ENCODE measurements at places on chromosomes 7 and 10. TPM values are rescaled to one million over a fixed set of nuclear protein-coding genes. Genes with fewer than 3 reads are reported as not detected.

The NXPH1 gene
- total RNA-seq = not detected

- no peak for DNase-seq
Observed at GRCh38 chr10:96261132-96261531, 10.2 kb downstream of the BLNK start.

GRCh38 chr10:45428611-45429510 lies 54.8 kb downstream of the ALOX5 start:
- no peak for DNase-seq

DNA sequence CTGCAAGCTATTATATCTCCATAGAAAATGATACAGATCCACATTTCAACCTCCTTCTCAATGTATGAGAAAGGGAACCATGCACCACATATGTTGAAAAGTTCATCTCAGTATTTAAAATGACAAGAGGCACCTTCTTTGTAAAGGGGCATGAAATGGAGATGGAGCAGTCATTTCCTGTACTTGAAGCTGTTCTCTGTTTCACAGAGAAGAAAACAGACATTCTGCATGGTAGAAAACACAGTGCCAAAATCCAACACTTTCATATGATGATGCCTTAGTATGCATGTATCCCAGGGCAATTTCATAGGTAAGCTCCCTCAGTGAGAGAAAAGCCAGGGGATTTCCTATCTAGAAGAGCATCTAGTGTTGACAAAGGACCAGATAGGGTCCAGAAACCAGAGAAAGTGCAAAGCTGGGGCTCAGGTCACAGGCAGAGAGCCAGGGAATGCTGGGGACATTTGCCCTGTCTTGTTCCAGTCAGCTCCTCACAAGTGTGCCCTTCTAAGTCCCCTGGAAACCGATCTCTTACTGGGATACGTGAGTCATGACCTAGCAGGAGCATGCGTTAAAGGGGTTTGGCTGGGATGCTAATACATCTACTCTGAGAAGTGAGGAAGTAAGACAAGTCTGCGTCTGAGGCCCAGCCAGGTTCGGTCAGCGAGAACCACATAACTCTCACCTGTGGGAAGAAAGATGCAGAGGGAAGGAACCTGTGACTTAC lies 118.7 kb downstream of the ICA1 start:
- no peak for DNase-seq

DNA sequence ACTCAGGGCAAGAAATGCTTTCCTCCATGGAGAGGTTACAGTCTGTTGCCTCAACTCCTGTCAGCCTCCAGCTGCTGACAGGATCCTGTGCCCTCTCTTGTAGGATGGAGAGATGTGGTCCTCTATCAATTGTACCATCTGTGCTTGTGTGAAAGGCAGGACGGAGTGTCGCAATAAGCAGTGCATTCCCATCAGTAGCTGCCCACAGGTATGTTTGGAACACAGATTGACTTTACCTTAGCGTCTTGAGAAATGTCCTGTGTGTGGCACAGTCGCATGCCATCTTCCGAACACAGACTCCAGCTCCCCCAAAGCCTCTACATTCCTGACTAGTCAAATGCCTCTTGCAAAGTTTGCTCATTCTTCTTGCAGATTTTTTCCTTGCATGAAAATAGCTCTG lies 152.6 kb downstream of the BMPER start:
- DNase-seq = no peak

The GNA12 gene
- total RNA-seq = 18.1 TPM

DNA sequence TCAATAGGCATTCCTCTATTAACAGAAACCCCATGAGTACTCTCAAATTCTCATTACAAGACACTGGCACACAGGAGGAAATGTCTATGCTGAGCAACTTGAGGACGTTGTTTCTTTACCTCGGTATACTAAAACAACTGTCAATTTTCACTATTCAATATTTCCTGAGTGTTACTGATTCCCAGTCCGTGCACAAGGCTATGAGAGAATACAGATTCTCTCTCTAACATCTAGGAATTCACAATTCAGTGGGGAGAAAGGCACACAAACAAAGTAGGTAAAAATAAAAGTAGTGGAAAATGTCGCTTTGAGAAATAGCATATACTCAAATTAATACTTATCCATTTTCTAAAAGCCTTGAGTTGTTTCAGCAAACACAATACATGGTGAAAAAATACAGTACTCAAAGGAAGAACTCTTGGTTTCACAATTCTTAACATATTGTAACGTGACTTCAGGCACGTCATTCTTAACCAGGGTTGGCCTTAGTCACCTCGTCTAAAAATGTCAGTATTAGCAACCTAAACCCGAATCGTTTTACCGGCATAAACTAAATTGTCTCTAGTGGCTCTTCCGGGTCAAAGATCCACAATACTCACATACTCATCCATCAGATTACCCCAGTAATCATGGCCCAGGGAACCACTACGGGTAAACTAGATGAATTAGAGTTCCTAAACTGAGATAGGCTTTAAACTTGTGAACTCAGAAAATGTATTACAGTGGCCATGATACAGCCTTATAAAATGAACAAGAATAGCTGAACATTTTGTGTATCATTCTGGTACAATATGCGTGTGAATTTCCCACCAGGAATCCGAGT lies 1.5 kb downstream of the IPMK start:
- DNase-seq = peak; percentile 54

- no peak for DNase-seq
Observed at GRCh38 chr10:50498465-50498864, 125.3 kb downstream of the SGMS1 start.

DNA sequence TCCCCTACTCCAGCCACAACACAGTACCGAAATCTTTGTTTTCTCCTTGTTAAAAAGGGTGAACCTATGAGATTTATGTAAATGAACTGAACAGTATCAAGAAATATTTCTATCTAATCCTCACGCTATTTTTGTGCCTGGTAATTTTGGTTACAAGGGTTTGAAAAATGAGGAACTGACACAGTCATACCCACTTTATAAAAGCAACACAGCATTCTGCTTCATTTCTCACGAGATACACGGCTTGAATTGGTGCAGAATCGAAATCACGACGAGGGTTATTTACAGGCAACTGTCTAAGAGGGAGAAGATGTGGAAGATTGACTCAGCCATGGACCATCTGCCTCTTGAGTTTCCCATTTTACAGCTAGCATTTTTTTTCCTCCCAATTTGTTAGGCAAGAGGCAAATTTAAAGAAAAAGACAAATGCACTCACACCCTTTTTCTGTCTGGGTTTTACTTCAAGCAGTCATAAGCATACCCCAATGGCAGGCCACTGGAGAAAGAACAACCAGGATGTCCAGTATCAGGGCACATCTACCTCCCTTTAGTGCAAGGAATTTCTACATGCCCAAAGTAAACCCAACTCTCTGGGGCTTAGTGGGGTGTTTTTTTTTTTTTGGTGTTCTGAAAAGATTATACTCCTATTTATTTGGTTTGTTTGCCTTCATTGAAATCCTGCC lies 108.1 kb downstream of the ITGB8 start:
- DNase-seq = no peak

GRCh38 chr7:114048386-114049235 lies 129.8 kb upstream of the PPP1R3A start:
- no peak for DNase-seq

GRCh38 chr7:4845740-4846142 lies 16.1 kb downstream of the PAPOLB start:
- DNase-seq = no peak

The TMEM236 gene
- total RNA-seq = 0.13 TPM

The CPED1 gene
- total RNA-seq = not detected

The TMEM273 gene
- total RNA-seq = 24.4 TPM

DNA sequence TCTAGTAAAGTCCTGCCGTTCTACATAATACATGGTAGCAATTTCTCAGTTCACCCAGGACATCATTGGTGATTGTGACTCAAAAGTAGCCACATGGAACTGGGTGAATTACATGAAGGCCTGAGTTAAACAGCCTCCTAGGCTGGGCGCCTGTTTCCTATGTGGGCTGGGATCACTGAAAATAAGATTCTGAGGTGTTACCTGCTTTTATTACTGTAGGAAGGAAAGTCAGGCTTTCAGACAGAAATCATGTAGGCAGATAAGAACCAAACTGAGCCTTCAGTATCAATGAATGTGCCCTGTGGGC lies 160.4 kb downstream of the CAMK1D start:
- no peak for DNase-seq

The ZNF680 gene
- total RNA-seq = 12.9 TPM

The EPHA1 gene
- total RNA-seq = 15.7 TPM

DNA sequence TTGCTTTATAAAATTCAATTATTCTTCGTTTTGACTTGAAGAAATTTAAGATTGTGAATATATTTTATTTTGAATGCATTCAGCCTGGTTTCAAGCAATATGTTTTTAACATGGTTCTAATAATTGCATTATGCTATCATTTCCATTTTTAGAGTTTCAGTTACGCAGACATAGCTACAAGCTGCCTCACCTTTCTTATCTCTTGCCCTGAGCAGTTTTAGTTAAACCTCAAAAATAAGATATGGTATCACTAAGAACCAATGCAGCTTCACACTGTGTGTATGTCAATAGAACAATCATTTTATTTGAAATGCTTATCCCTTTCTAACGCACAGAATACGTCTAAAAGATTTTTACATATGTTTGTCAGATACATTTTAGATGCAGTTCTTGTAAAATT lies 632.6 kb upstream of the KCND2 start:
- DNase-seq = no peak

DNA sequence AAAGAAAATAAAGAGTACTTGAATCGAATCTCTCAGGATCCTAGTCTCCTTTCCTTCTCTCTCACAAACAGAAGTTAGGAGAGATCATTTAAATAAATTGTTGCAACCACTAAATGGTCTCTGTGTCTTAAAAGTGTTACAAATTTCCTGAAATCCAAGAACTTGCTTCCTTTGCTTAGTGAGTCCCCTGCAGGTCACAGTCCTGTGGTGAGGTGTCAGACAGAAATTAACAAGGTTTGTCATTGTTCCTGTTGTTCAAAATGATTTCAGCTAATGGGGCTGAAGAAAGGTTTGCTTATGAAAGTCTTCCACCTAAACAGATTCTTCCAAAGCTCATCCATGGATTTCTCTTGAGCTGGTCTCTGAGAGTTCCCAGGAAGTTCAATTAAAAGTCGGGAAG lies 151.6 kb upstream of the SLC26A5 start:
- DNase-seq = no peak

DNA sequence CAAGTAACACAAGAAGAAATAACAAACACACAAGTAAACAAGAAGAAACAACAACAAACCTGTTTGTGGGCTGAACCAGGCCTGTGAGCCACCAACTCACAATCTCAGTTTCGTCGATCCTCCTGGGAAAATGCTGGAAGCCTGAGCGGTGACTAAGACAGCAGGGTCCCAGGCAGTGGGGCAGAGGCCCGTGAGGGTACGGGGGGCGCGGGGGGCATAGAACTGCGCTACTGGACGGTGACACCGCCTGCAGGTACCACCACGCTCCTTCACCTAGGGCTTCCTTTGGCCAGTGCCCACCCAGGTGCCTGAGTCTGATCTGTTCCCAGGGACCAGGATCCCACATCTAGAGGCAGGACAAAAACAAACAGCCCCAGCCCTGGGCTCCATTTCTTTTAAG lies 3.4 kb upstream of the CALN1 start:
- no peak for DNase-seq

The SIRT1 gene
- total RNA-seq = 21.9 TPM

The NPC1L1 gene
- not detected for total RNA-seq

The ADCY1 gene
- total RNA-seq = 0.21 TPM

The HMX3 gene
- not detected for total RNA-seq

DNA sequence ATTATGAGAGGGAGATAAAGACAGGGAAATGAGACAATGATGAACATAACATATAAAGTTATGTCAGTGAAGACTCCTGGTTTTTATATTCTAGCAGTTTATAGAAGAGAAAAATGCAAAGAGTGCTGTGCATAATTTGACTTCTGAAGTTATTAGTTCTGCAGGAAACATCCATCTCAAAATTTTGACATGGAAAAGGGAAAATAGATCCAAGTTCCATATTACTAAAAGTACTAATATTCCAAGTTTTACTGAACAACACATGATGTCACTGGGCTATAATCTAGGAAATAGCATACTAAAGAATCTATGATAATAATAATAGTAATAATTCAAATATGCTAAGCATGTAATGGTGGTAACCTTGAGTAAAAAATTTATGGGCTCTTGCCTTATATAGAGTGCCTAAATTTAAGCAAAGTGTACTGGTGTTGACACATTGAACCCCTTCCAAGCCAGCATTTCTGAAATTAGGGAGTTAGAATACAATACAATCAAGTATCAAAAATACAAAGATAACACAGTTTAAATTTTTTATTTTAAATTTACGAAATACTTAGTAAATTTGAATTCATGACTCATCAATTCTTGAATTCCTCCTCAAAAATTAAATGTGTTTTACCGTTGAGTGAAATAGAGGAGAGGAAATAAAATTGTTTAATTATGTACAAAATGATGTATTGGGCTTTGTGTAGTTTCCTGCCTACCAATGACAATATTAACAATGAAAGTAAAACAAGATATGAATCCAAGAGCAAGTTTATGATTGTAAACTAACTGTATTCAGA lies 102.8 kb upstream of the KCND2 start:
- DNase-seq = no peak

DNA sequence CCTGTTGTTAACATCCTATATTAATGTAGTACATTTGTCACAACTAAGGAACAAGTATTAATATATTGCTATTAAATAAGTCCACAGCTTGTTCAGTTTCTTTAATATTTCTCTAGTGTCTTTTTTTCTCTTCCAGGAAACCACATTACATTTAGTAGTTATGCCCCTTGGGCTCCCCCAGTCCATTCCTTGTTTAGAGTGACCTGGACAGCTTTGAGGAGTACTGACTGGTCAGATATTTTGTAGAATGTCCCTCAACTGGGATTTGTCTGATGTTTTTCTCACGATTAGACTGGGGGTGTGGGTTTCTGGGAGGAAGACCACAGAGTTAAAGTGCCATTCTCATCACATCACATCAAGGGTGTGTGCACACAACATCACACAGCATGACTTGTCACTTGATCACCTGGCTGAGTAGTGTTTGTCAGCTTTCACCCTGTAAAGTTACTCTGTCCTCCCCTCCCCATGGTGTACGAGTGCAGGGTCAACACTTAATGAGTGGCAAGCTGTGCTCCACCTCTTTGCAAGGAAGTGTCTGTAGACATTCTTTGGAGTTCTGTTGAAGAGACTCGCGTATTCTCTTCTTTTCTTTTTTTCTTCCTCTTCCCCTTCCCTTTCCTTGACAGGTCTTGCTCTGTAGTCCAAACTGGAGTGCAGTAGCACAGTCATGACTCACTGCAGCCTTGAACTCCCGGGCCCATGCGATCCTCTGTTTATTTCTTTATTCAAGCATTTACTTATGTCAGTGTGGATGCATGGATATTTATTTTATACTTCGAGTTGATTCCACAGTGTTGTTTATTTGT lies 10.2 kb downstream of the LMTK2 start:
- DNase-seq = no peak

GRCh38 chr7:145784809-145785780 lies 331.5 kb upstream of the CNTNAP2 start:
- no peak for DNase-seq

All from activated CD8-positive, alpha-beta T cell treated with anti-CD3 and anti-CD28 coated beads, Interleukin-2, amount 10 ng/mL, durations not matched to agents 7 days and 5 days (primary cell).